ENCODE measurements at places on chromosomes 16 and 17. TPM values are rescaled to one million over a fixed set of nuclear protein-coding genes. Genes with fewer than 3 reads are reported as not detected.

DNA sequence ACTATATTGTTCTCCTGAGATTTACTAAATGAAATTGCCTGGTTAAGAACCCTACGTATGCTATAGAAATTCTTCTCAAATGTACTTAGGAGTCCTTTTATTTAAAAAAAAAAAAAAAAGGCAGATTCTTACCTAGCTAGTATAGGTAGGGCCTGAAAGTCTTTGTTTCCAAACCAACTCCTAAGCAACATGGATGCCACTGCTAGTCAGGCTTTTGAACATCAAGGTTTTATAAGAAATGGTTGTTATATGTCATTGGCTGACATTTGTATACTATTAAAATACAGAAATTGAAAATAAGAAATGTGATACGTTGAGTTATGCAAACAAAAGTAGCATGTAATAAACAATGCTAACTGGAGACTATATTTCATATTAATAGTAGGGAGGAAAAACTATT lies 1.2 kb downstream of the EVI2A start:
- no peak for DNase-seq

Gene CFAP97D1
- not detected for total RNA-seq

DNA sequence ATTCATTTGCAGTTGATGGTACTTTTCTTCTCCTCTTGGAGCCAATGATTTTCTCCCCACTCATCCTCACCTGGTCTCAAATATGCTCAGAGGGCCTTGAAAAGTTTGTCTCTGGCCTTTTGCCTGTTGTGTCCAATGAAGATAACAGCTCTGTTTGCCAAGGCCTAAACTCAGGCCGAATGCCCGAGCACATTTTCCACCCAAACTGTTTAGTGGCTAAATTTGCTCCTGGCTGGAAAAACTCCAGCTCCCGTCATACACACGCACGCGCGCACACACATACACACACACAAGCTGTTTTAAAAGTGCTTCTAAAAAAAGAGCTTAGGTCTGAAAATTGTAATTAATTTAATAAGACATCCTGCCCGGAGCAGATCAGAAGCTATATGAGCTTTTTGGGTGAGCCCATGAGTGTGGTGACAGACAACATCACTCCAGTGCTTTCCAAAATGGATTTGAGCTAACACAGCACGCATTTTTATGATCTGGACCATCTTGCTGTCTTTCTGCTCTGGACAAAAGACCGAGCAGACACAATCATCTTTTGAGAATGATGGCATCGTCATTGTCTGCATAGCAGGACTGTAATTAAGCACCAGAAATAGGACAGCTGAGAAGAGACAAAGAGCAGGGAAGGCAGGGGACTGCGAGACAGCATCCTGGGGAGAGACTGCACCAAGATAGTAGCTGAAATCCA lies 48.9 kb downstream of the IRX6 start:
- no peak for DNase-seq

DNA sequence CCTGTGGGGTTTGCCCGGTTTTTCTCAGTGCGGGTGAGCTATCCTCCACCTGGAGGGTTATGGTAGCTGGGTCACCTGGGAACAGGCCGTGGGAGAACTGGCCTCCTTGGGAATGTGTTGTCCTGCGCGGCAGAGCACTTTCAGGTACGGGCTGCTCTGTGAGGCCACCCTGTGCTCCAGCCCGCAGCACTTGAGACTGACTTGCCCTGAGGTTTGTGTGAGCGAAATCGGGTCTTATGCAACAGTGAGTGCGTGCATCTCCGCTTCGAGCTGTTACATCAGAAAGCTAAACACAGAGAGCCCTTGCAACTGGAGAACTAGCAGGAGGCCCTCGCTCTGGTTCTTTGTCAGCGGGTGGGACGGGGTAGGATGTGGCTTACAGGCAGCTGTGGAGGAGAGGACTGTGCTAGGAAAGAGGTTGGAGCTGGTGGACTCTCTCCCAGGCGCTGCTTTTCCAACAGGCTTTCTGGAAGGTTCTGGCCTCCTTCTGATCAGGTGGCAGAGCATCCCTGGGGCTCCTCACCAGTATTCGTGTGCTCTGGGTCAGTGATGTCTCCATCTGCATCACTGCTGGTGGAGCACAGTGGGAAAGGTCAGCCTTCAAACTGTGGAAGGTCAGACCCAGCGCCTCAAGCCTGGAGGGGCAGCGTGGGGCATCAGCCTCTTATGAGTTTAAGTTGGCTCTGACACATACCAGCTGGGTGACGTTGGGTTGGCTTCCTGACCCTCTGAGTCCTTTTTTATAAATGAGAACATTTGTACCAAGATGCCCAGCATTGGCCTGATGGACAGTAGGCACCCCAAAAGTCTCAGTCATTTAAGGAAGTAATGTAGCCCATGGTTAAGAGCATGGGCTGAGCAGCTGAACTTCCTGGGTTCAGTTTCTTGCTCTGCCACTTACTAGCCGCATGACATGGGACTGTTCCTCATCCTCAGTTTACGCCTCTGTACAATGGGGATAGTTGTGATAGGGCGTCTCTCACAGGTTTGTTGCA lies 76.3 kb downstream of the KSR1 start:
- DNase-seq, result no peak

Gene NPIPB4
- total RNA-seq, result 255 TPM

Gene SLC5A11
- total RNA-seq, result 0.75 TPM

Gene MC1R
- total RNA-seq, result 5.8 TPM

GRCh38 chr16:69399361-69399760 lies 13.6 kb upstream of the TERF2 start:
- no peak for DNase-seq

DNA sequence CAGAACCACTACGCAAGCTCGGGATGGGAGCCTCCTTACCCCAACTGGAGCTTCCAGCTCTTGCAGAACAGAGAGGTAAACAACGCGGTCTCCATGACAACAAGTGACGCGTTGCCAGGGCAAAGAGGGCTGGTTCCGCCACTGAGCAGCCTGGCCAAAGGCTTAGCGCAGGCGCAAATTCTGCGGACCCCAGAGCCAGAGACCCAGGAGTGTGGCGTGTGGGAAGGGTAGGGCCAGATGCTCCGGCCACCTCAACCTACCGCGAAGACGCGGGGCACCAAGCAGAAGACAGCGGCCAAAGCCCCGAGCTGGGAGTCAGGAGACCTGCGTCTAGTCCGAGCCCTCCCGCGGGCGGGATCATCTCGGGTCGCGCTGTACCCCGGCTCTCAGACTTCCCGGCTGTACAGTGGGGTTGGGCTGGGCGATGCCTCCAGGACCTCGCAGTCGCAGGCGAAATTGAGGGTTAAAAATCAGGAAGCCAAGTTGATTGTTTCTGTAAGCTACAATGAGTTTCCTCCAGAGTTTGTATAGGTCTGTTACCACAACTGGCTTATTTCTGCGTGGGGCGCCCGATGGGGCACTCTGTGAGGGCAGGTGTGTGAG lies at the start of gene TEKT1:
TSS of gene TEKT1 (minus strand) at position 69 of the 603 bp plus-strand sequence. CDS start 1,353 bp downstream, outside the sequence.
- DNase-seq, result peak; percentile 61

DNA sequence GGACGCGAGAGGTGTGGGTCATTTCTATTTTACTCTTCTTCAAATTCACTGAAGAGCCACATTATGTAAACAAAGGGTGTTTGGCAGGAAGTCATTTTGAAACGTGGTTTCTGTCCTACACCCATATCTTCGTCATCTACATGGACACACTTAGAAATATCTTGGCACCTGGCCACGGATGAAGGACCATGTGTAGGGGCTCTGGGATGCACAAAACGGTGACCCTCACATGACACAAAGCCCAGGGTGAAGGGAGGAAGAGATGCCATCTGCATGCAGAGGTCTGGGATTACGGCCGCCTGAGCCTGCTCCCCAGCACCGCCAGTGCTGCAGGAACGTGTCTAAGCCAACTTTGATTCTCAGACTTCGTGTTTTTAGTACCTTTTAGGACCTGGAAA lies 130.2 kb upstream of the CHMP6 start:
- DNase-seq, result no peak

DNA sequence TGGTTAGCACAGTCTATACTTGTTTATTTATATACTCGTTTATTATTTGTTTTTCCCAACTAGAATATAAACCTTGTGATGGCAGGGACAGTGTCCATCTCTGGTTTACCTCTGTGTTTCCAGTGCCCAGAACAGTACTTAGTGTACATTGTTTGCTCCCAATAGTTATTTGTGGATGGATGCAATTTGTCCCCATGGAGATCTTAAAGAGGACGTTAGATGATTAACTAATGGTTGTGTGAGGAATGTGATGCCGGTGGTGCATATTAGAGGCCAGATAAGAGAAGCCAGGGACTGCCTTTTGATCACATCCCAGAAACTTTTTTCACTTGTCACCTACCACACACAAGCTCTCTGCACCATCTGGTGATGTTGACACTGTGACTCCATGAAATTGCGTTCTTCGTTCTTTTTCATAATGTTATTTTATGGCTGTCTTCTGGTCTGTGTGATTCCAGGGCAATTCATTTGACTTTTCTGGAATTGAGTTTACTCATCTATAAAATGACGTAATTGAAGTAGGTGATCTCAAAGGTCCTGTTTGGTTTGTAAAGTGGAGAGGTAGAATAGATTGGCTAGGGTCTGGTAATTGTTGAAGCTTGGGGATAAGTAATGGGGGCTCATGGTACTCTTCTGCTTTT lies 1.2 kb downstream of the COX10 start:
- no peak for DNase-seq

- DNase-seq, result no peak
Measured at GRCh38 chr16:23692190-23692837, 13.6 kb downstream of the PLK1 start.

DNA sequence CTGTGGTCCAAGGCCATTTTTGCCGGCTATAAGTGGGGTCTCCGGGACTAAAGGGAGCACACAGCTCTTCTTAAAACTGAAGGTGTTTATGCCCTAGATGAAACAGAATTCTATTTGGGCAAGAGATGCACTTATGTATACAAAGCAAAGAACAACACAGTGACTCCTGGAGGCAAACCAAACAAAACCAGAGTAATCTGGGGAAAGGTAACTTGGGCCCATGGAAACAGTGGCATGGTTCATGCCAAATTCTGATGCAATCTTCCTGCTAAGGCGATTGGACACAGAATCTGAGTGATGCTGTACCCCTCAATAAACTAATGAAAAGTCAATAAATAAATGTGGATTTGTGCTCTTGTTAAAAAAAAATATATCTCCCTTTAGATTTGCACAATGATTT lies 20.2 kb upstream of the SHISA9 start:
- no peak for DNase-seq

DNA sequence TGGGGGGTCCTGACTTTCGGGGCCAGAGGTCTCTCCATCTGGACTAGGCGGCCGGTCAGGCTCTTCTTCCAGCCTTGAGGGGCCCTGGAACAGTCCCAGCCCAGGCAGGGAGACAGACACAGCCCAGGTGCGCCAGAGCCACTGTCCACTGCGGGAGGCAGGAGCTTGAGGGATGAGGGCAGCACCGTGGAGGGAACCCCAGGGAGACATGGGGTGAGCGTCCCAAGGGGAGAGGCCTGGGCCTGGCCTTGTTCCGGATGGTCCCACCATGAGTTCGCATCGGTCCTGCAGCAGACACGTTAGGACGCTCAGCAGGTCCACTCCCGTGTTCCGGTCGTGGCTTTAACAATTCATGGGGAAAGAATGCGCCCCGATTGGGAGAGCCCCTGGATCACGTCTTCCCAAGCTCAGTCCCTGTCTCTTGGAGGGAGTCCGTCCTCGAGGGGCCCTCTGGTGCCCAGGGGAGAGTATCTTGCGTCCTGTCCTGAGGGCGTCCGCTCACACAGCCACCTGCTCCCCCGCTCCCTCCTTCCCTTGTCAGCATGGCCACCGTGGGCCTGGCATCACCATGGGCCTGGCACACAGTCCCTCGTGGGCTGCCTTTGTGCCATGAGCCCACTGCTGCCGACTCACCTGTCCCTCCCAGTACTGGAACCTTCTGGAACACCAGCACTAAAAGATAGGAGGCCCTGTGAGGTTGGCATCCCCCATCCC lies 6.7 kb upstream of the NUDT16L1 start:
- no peak for DNase-seq

DNA sequence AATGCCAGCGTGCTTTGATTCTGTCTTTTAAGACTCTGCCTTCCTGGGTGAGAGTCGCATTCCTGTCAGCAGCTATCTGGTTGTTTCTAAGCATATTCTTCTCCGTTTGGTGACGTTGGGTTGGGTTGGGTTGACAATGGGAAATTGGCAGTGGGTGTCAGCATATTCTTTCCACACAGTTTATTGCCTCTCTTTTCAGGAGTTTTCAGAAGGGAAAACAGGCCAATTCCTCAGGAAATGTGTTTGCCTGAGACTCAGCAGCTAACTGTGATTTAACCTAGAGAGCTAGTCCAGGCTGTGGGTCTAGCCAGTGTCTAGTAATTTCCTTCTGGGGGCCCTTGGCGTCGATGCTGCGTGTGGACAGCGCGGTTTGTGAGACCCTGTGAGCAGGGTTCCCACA lies 21.2 kb downstream of the EPN2 start:
- no peak for DNase-seq

GRCh38 chr16:75111514-75111940 lies 5.1 kb downstream of the LDHD start:
- DNase-seq, result no peak

- DNase-seq, result no peak
Measured at GRCh38 chr17:9195411-9195810, 174.1 kb downstream of the NTN1 start.

- DNase-seq, result no peak
Measured at GRCh38 chr17:38449364-38449763, 21.1 kb downstream of the ARHGAP23 start.

DNA sequence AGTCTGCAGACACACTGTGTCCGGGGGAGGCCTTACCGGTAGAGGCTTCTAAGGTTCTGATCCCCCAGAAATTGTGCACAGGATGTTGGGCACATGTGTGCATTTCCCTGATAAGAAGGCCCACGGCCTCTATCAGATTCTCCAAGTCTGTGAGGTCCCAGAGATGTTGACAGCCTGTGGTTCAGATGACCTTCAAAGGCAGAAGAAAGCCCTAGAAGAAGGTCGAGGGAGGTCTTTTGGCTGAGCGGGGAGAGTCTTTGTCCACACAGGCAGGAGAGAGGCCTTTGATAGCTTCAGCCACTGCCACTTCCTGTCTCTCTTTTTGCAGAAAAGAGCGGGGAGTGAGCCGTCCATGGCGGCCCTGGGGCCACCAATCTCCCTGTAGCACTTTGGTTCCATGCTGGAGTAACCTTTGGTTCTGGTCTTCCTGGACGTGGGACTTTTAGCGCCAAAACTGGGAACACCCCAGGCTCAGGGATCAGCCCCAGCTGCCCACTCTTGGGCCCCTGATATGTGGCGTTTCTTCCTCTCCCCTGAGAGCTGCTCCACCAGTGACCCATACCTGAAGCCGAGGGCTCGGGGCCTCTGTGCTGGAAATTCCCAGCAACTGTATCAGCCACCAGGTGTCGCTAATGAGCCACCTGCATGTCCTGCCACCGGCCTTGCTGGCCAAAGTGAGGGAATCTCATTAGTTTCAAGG lies 28.1 kb upstream of the LGALS9 start:
- DNase-seq, result peak; percentile 73

Gene ACOX1
- 30.2 TPM for total RNA-seq

DNA sequence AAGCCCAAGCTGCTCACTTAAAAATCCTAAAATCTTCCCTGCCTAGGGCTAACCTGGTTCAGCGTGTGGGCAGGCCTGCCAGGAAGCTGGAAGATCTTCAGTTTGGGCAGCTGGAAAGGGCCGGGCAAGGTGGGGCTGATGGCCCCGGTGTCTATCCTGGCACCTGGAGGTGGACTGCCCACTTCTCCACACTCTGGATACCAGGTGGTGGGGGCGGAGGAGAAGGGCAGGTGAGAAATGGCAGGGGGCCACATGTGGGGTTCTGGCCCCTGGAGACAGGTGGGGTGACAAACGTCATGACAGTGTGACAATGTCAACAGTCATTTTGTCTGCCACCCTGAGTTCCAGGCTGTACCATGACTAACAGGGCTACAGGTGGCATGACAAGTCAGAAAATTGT lies 78.5 kb upstream of the C16orf82 start:
- DNase-seq, result no peak

- no peak for DNase-seq
Measured at GRCh38 chr17:82325286-82326180, 8.0 kb downstream of the SECTM1 start.

Gene SBK1
- 15.9 TPM for total RNA-seq

Gene HOXB9
- 0.23 TPM for total RNA-seq

Measured in activated naive CD8-positive, alpha-beta T cell treated with anti-CD3 and anti-CD28 coated beads, Interleukin-2, amount 10 ng/mL, durations not matched to agents 7 days and 5 days (primary cell).